ENCODE measurements at places on chromosomes 6 and 20. TPM values are rescaled to one million over a fixed set of nuclear protein-coding genes. Genes with fewer than 3 reads are reported as not detected.
A peak's percentile ranks its signal among the peaks of the same experiment; 100 is the strongest.

DNA sequence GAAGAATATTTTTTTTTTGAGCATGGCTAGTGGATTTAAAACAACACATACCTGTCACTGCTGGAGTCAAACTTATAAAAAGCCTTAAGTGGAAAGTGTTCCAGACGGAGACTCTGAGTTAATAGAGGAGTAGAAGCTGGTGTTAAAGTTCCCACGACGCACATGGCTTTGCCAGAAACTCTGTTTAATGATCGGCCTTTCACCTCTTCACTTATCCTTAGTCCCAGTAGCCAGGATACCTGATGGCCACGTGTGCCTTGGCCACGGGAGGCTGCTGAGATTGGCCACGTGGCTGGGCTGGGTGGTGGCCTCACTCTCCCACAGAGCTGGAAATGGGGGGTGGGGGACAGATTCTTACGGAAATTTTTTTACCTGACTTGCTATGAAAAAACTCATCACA lies 333.1 kb downstream of the ZFAND3 start:
- H3K4me3 ChIP-seq = no peak overlapping the region
- DNase-seq = no peak
- H3K27me3 ChIP-seq = no peaks in the 10 kb centered on the region

Gene PPIL1
- 18.5 TPM for total RNA-seq

DNA sequence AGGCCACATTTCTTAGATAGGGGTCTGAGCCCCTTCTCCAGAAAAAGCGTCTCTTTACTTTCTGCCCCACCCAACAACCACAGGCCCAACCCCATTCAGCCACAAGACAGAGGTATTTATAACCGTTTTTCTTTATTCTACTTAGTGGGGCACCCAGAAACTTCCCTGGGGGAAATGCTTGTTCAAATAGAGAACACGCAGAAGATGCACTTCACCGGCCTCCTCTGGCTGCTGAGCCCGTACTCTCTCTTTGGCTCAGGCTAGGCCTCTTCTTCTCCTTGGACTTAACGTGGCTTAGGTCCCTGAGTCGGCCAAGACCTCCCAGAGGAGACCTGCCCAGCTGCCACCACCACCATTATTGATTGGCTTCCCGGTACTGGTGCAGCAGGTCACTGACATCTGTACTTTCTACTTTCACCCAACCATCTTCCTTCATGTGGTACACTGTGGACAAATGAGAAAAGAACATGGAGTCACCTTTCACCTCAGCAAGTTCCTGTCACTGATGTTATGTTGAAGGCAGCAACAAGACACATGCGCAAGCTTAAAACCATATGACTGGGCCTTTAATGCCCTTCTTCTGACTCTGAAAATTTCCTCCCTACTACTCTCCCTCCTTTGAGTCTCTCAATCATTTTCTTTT lies 2.2 kb upstream of the TAP2 start:
- H3K4me1 ChIP-seq = peaks cover 61% of the 10 kb centered on the region
- H3K27me3 ChIP-seq = no peaks in the 10 kb centered on the region
- peak; percentile 65 for DNase-seq
- H3K4me3 ChIP-seq = peak overlapping the region; percentile 97

Gene SLC16A10
- 6.8 TPM for total RNA-seq

GRCh38 chr20:36854348-36855240 lies 21.3 kb upstream of the TLDC2 start:
- H3K27me3 ChIP-seq = no peaks in the 10 kb centered on the region
- peak overlapping the region; percentile 38 for H3K27ac ChIP-seq
- H3K4me3 ChIP-seq = no peak overlapping the region
- no peak for DNase-seq
- H3K36me3 ChIP-seq = no peaks in the 10 kb centered on the region

DNA sequence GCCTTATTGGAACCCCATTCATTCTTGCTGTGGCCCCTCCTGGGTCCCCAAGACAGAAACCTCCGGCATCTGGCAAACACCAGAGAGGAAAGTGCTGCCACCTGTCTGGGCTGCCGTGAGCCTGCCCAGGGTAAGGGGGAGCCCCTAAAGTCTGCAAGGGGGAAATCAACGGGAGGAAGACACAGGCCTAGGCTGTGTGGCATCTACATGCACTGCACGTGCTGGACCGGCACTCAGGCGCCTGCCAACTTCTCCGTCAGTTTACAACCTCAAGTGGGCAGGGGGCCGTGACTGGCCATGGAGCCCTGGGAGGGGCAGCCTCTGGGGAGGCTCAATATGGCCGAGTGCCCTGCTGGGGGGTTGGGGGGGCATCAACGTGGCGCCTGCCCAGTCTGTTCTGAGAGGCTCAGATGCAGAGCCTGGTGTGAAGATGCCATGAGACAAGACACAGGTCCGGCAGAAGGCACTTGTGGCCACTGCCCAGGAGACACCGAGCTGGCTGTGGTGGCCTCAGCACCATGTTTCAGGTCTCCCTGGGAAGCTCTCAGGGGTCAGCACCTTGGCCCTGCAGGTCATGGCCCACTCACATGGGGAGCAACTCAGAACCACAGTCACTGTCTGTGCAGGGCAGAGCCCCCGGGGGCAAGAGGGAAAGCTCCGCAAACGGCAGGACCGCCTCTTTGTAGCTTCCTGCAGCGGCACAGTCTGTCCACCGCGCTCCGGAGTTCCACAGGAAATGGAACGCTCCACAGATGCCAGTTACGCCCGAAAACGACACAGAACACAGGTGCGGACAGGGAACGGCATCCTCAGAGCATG lies 8.4 kb downstream of the UCKL1 start:
- H3K4me1 ChIP-seq = peaks cover 19% of the 10 kb centered on the region
- DNase-seq = no peak
- H3K27ac ChIP-seq = peak overlapping the region; percentile 89
- H3K4me3 ChIP-seq = peak overlapping the region; percentile 85

GRCh38 chr6:14655201-14656061 lies 537.9 kb downstream of the CD83 start:
- no peaks in the 10 kb centered on the region for H3K27me3 ChIP-seq
- no peak for DNase-seq
- H3K4me1 ChIP-seq = peaks cover 20% of the 10 kb centered on the region
- peak overlapping the region; percentile 1 for H3K27ac ChIP-seq
- no peak overlapping the region for H3K4me3 ChIP-seq

Gene C20orf141
- not detected for total RNA-seq

Gene CFAP206
- not detected for total RNA-seq

DNA sequence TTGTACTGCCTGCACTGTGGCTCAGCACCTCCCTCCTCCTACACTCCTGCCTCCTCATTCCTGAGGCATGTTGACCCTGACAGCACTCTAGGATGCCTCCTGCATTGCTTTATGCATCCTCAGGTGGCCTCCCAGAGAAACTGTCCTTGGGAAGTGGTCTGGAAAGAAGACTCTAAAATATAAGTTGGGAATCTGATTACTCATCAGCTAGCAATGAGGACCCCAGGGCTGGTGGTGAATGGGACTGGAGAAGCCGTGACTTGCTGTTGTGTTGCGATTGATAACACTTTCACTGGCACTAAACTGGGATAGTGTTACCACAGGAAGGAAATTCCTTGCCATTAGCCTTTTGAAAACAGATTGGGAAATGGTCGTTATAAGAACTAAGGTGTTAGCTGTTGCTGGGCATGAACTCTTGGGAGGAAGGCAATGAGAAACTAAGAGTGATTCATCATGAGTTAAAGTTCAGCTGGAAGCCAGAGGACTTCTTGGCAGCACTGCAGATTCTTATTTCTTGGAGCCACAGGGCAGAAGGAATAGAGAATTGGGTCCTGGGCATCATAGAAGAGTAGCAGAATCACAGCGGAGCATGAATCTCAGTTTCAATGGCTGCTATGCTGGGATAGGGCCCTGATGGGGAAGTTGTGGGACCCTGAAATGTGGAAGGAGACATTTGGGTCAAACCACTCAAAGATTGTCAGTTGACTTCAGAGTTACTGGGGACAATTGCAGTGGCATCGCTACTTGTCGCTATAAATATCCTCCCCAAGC lies 10.1 kb upstream of the SIRPD start:
- no peak overlapping the region for H3K4me3 ChIP-seq
- H3K36me3 ChIP-seq = peaks cover 32% of the 10 kb centered on the region
- no peak overlapping the region for H3K27ac ChIP-seq

DNA sequence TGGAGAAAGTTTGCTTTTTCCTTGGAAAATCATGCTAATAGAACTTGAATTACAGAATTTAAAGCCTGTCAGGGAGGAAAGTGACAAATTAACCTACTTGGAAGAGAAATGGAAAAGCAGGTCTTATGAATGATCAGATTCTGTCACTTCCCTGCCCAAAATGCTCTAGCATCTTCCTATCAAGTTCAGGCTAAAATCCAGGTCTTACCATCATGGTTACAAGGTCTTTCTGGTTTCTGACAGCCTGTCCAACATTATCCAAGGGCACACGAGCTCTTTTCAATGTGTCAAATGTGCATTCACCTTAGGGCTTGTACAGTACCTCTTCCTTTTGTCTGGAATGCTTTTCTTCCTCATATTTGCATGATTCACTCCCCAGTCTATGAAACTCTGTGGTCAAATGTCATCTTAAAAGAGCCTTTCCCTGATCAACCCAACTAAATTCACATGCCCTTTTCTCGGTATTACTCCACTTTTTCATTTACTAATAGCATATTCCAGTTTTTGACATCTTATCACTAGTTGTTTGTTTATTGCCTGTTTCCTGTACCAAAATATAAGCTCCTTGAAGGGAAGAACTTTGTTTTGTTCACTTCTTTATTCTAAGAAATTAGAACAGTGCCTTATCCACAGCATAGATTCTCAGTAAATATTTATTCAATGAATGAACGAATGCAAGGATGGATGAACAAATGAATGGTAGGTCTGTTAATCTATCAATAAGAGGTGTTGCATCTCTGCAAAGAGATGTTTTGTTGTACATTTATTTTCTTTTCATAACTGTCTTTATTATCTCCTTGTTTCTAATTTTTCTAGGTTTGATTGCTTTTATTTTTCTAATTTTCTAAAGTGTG lies 139.5 kb downstream of the BCAS1 start:
- peak overlapping the region; percentile 5 for H3K4me3 ChIP-seq
- H3K27me3 ChIP-seq = no peaks in the 10 kb centered on the region
- peak overlapping the region; percentile 43 for H3K27ac ChIP-seq
- DNase-seq = no peak
- no peaks in the 10 kb centered on the region for H3K36me3 ChIP-seq
- H3K4me1 ChIP-seq = peaks cover 54% of the 10 kb centered on the region

GRCh38 chr6:44034931-44035345 lies 92.3 kb downstream of the MRPL14 start:
- no peak overlapping the region for H3K27ac ChIP-seq
- H3K36me3 ChIP-seq = no peaks in the 10 kb centered on the region
- peaks cover 6% of the 10 kb centered on the region for H3K4me1 ChIP-seq
- peaks cover 4% of the 10 kb centered on the region for H3K27me3 ChIP-seq

- no peaks in the 10 kb centered on the region for H3K4me1 ChIP-seq
- H3K27me3 ChIP-seq = no peaks in the 10 kb centered on the region
- H3K27ac ChIP-seq = no peak overlapping the region
- no peak overlapping the region for H3K4me3 ChIP-seq
- no peaks in the 10 kb centered on the region for H3K36me3 ChIP-seq
These were observed 32.9 kb downstream of the FILIP1 start for GRCh38 chr6:75460681-75461080.

Gene CDH4
- 0.20 TPM for total RNA-seq

DNA sequence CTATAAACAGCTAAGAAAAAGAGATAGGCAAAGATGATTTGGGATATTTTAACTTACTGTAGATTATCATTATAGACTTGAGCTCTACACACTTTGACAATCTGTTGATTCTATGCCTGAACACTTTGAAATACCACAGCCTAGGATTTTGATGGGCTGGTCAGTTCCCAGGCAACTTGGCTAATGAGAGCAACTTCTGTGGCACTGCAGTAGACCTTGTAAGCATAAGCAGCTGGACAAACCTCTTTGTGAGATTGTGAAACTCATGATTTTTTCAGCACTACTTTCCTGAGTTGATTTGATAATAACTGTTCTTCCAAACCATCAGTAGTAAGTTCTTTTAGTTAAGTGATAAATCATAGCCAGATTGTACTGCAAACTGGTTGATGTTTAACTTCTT lies 27.1 kb upstream of the ELOVL5 start:
- H3K27me3 ChIP-seq = peaks cover 33% of the 10 kb centered on the region
- H3K4me3 ChIP-seq = no peak overlapping the region
- no peak overlapping the region for H3K27ac ChIP-seq
- DNase-seq = no peak
- no peaks in the 10 kb centered on the region for H3K36me3 ChIP-seq
- H3K4me1 ChIP-seq = no peaks in the 10 kb centered on the region

GRCh38 chr6:28523241-28523622 lies 2.4 kb upstream of the GPX5 start:
- H3K27me3 ChIP-seq = peaks cover 57% of the 10 kb centered on the region
- peaks cover 29% of the 10 kb centered on the region for H3K4me1 ChIP-seq
- no peaks in the 10 kb centered on the region for H3K36me3 ChIP-seq
- H3K27ac ChIP-seq = no peak overlapping the region
- H3K4me3 ChIP-seq = peak overlapping the region; percentile 57

DNA sequence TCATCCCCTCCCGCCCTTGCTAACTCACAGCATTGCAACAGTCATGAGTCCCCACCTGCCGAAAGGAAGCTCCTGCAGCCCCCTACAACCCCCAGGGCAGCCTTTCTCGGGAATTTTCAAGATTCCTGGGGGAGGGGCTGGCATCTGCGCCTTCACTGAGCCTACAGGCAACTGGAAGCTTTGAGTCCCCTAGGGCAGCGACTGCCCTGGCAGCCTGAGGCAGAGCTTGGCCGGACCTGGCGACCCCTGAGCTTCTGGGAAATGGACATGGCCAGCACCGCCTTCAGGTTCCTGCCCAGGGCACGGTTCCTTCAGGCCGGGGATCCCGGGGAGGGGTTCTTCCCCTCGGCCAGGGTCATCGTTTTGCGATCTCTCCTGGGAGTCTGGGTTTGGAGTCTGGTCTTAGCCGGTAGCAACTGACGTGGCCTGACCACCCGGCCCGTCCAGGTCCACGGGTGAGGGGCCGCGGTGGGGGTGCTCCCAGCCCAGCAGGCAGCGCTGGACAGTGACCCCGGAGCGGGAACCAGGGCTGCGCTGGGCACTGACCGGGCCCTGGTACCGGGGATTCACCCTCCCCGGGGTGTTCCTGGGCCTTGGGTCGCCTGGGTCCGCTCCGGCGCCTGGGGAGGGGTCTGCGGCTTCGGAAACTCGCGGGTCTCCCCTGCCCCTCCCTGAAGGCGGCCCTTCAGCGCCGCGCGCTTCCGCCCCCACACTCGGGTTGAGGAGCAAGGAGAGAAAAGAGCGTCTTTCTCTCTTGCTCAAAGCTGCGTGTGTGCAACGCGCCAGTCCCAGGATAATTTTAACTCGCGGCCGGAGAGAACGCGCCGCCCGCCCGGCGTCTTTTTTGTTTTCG lies 593 bp upstream of the COL9A3 start:
- peaks cover 4% of the 10 kb centered on the region for H3K36me3 ChIP-seq
- no peak overlapping the region for H3K27ac ChIP-seq
- H3K4me1 ChIP-seq = no peaks in the 10 kb centered on the region
- DNase-seq = no peak
- no peak overlapping the region for H3K4me3 ChIP-seq
- H3K27me3 ChIP-seq = peaks cover 22% of the 10 kb centered on the region

Gene ANGPT4
- not detected for total RNA-seq

GRCh38 chr6:163437466-163437865 lies 22.9 kb downstream of the QKI start:
- H3K4me1 ChIP-seq = peaks cover 33% of the 10 kb centered on the region
- H3K36me3 ChIP-seq = peaks cover 6% of the 10 kb centered on the region
- no peaks in the 10 kb centered on the region for H3K27me3 ChIP-seq
- peak overlapping the region; percentile 9 for H3K4me3 ChIP-seq
- no peak for DNase-seq

- no peaks in the 10 kb centered on the region for H3K36me3 ChIP-seq
- no peak overlapping the region for H3K4me3 ChIP-seq
- H3K27ac ChIP-seq = no peak overlapping the region
- H3K27me3 ChIP-seq = no peaks in the 10 kb centered on the region
These were observed 325.5 kb upstream of the CITED2 start for GRCh38 chr6:139699911-139700310.

Gene PNPLA1
- not detected for total RNA-seq

Measured in activated naive CD8-positive, alpha-beta T cell treated with anti-CD3 and anti-CD28 coated beads, Interleukin-2, amount 10 ng/mL, durations not matched to agents 7 days and 5 days (primary cell).